ENCODE measurements at places on chromosomes 16 and 17. TPM values are rescaled to one million over a fixed set of nuclear protein-coding genes. Genes with fewer than 3 reads are reported as not detected.

- DNase-seq, result no peak
- no peak overlapping the region for H3K4me3 ChIP-seq
- no peaks in the 10 kb centered on the region for H3K36me3 ChIP-seq
- H3K27me3 ChIP-seq, result no peaks in the 10 kb centered on the region
- no peaks in the 10 kb centered on the region for H3K4me1 ChIP-seq
- H3K27ac ChIP-seq, result no peak overlapping the region
Measured at GRCh38 chr17:76189741-76190140, 48.7 kb upstream of the FOXJ1 start.

- DNase-seq, result no peak
- no peaks in the 10 kb centered on the region for H3K36me3 ChIP-seq
- H3K4me3 ChIP-seq, result no peak overlapping the region
- peaks cover 27% of the 10 kb centered on the region for H3K4me1 ChIP-seq
- no peaks in the 10 kb centered on the region for H3K27me3 ChIP-seq
Measured at GRCh38 chr17:38579934-38580333, 25.8 kb downstream of the SRCIN1 start.

DNA sequence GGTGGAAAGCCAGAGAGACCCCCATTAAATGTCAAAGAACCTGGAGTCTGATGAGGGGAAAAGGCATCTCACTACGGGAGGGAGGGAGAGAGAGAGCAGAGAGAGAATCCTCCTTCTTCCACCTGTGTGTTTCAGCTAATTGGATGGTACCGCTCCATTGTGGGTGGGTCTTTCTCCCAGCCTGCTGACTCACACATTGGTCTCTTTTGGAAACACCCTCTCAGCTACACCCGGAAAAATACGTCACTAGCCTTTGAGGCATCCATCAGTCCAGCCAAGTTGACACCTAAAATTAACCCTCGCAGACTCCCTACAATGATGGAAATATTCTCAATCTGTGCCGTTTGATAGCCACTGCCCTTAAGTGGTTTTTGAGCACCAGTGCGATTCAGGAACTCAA lies 100.4 kb downstream of the ELAC2 start:
- no peaks in the 10 kb centered on the region for H3K4me1 ChIP-seq
- no peak overlapping the region for H3K4me3 ChIP-seq
- DNase-seq, result peak; percentile 50
- no peaks in the 10 kb centered on the region for H3K27me3 ChIP-seq
- no peak overlapping the region for H3K27ac ChIP-seq
- peaks cover 12% of the 10 kb centered on the region for H3K36me3 ChIP-seq

GRCh38 chr17:45430006-45430737 lies 2.5 kb downstream of the ARHGAP27 start:
- H3K36me3 ChIP-seq, result peaks cover 16% of the 10 kb centered on the region
- no peak for DNase-seq
- no peak overlapping the region for H3K27ac ChIP-seq
- peaks cover 60% of the 10 kb centered on the region for H3K4me1 ChIP-seq
- H3K4me3 ChIP-seq, result peak overlapping the region; percentile 55

- no peaks in the 10 kb centered on the region for H3K27me3 ChIP-seq
- no peak for DNase-seq
- H3K36me3 ChIP-seq, result peaks cover 27% of the 10 kb centered on the region
- no peak overlapping the region for H3K4me3 ChIP-seq
- H3K4me1 ChIP-seq, result peaks cover 30% of the 10 kb centered on the region
Measured at GRCh38 chr17:75631353-75631752, 1.9 kb upstream of the SMIM5 start.

- DNase-seq, result peak; percentile 96
- H3K4me1 ChIP-seq, result peaks cover 39% of the 10 kb centered on the region
- no peaks in the 10 kb centered on the region for H3K27me3 ChIP-seq
- H3K4me3 ChIP-seq, result no peak overlapping the region
Measured at GRCh38 chr17:65560628-65561451, 608 bp downstream of the AXIN2 start.

DNA sequence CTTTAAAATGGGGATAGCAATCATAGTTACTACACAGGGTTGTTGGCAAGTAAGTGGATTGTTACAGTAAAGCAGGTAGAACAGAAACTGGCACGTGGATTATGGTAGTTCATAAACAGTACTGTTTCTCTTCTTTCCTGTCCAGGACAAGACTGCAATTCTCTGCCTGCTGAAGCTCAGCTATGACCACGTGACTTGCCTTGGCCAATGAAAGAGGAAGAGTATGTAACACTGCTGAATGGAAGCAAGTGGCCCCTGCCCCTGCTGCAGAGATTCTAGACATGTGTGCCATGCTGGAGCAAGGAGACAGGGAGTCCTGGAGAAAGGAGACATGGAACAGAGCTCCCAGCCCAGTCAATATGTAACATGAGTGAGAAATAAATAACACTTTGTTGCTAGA lies 66.6 kb upstream of the TOX3 start:
- H3K27me3 ChIP-seq, result no peaks in the 10 kb centered on the region
- DNase-seq, result no peak
- H3K4me1 ChIP-seq, result no peaks in the 10 kb centered on the region

GRCh38 chr17:28733346-28733745 lies 4.8 kb downstream of the NEK8 start:
- no peak overlapping the region for H3K4me3 ChIP-seq
- H3K36me3 ChIP-seq, result no peaks in the 10 kb centered on the region
- no peak overlapping the region for H3K27ac ChIP-seq
- no peak for DNase-seq

KRTAP2-1 gene
- total RNA-seq, result not detected

APOBR gene
- total RNA-seq, result 1.3 TPM
